ENCODE measurements at places on chromosomes 1 and 21.

DNA sequence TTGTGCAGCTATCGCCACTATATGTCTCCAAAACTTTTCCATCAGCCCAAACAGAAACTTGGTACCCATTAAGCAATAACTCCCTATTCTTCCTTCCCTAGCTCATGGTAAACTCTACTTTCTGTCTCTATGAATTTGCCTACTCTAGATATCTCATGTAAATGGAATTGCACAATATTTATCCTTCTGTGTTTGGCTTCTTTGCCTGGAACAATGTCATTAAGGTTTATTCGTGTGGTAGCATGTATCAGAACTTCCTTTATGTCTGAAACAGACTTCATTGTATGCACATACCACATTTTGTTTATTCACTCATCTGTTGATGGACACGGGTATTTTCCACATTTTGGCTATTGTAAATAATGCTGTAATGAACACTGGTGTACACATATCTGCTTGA, 40.7 kb upstream of the CD34 start:
- no peak for DNase-seq

DNA sequence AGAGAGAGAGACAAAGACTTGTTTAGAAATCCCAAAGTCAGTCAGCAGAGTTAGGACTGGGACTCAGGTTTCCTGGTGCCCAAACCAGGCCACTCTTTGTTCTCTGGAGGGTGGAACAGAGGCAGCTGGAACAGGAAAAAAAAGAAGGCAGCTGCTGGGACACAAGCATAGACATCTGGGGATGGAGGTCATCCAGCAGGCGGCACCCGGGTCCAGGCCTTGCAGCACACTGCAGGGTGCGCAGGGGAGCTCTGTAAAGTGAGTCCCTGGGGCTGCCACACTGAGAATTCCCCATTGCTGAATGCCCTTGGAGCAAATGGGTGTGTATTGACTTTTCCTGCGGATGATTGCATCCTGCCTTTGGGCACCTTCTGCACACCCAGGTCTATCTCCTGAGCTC, 222.9 kb upstream of the CSF3R start:
- DNase-seq: no peak

- DNase-seq: no peak
These were observed 6.5 kb downstream of the GATAD2B start for GRCh38 chr1:153916297-153916696.

- DNase-seq: no peak
These were observed 4.4 kb upstream of the FASLG start for GRCh38 chr1:172654535-172654934.

GRCh38 chr1:102191723-102192122, 195.0 kb upstream of the OLFM3 start:
- peak; percentile 49 for DNase-seq

DNA sequence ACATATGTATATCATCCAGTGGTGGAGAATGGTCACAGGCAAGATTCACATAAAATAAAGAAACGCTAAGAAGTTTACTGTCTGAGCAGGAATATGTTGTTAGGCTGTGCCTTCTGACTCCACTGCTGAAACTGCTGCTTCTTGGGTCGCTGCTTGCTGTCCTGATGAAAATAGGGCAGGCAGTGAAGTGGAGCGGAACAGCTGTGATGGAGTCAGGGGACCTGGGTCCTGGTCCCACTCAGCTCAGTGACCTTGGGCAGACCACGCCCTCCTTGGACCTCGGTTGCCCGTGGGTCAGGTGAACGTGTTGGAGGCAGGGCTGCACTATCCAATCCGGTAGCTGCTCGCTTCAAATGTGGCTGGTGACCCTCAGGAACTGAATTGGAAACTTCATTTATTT, 33.4 kb upstream of the IFFO2 start:
- DNase-seq: peak; percentile 61
